ENCODE measurements at places on chromosomes 3 and 15. TPM values are rescaled to one million over a fixed set of nuclear protein-coding genes. Genes with fewer than 3 reads are reported as not detected.

DNA sequence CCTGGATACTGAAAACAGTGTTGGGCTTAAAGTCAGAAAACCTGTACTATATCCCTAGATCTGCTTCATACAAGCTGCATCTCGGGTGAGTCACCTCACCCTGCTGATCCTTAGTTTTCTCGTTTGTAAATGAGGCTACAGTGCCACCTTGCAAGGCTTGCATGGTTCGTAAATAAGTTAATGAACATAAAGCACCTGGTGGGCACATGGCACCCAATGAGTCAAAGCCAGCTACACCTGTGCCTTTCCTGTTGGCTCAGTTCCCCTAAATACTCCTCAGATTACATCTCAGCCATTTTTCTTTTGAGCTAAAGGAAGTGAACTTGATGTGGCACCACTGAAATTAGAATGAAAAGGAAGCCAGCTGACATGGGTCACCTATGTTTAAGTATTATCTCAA, 26.5 kb downstream of the RTP1 start:
- no peak for DNase-seq

DNA sequence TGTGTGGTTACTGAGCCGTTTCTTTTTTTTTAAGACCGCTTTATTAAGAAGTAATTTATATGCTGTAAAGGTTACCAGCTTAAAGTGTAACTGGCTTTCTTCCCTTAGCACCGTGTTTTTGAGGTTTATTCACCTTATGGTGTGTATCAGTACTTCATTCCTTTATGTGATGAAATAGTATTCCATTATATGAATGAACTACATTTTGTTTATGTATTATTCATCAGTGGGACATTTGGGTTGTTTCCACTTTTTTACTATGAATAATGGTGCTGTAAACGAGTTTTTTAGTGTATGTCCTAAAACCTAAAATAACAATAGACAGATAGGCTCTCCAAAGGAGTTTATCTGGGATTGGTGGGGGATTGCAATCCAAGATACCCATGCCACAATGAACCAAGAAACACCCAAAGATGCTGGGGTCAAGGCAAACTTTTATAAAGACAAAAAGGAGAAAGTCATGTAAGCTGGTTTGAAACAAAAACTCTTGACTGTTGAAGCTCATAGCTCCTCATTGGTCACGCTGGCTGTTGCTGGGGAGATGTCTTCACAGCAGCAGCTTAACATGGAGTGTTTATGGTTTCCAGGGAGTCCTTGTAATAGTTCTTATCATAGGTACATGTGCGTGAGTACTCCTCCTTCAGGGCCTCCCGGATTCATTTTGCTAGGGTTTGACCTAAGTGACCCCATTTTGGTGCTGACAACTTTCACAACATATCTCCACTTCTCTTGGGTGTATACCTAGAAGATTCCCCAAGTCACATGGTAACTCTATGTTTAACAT, 16.0 kb downstream of the TM2D3 start:
- no peak for DNase-seq

PLCH1 gene
- total RNA-seq: 0.50 TPM

DNA sequence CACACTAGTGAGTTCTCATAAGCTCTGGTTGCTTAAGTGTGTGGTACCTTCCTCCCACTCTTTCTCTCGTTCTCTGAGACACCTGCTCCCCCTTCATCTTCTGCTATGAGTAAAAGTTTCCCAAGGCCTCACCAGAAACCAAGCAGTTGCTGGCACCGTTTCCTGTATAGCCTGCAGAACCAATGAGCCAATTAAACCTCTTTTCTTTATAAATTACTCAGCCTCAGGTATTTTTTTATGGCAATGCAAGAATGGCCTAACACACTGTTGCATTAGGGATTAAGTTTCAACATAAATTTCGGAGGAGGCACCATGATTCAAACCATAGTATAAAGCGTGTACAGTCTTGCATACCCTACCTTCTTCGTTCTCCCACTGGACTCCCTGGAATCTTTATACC, 252.3 kb upstream of the CHRM5 start:
- no peak for DNase-seq

MESP1 gene
- total RNA-seq: 8.4 TPM

DNA sequence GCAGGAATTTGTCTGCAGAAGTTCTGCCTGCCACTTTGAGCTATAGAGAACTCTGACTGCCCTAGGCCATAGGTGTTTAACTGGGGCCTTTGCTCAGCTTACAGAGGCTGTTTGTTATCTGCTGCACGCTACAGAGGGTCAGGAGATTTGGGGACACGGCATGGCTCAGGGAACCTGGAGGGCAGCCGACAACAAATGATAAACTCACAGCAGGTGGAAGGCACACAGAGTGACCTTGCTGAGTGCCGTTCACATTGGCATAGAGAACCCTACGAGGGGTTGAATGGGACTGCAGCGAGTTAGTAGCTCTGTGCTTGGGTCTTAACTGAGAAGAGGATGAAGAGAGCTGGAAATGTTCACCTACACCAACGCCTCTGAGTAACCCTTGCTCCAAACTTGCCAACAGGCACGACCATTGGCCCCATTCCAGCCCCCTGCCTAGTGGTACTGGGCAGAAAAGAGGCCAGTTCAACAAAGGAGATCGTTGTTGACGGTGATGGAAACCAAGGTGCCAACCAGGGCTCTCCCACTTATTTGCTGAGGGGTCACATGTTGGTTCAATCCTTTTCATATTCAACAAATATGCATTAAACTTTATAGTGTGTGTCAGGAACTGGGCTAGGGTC, 301.1 kb downstream of the NTRK3 start:
- DNase-seq: no peak

DNA sequence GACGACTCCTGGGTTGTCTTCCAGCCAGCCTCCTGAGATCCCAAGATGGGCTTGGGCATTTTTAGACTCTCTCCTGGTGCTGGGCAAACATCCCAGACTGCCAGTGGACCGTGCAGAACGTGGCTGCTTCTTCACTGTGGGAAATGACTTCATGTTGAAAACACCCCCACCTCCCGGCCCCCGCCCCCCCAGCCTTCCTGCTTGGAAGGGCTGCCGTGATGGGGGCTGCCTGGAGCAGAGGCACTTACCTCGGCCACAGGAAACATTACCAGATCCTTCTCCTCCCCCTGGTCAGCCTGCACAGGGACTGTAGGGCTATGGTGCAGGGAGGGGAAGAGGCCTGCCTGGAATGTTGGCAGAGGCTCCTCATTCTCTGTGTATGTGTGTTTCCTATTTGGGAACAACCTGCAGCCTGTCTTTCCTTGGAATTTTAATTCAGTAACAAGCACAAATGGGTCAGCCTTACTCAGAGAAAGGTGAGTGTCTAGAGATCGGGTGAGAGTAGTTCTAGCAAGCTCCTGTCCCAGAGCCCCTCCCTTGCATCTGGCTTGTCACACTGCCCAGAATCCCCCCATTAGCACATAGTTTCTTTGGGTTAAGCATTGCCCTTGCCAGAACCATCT, 90.8 kb downstream of the ANP32A start:
- DNase-seq: peak; percentile 62

DNA sequence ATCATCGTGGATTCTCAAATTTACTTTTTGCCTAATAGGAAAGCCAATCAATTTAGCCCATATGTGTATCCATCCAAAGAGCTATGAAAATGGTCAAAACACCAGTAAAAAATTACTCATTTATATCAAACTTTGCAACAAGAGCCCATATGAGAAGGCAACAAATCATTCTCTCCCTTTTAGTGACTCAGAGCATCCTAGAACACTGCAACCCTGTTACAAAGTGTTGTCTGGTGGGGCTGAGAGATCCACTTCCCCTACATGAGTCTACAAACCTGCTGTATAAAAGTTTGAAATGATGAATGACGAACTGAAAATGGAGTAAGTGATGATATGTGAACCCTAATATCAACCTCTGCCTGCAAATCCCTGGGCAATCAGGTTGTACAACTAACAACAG, 23.3 kb downstream of the PDZRN3 start:
- no peak for DNase-seq

GRCh38 chr15:81880314-81880713, 165.5 kb downstream of the MEX3B start:
- no peak for DNase-seq

CCR3 gene
- not detected for total RNA-seq

DNA sequence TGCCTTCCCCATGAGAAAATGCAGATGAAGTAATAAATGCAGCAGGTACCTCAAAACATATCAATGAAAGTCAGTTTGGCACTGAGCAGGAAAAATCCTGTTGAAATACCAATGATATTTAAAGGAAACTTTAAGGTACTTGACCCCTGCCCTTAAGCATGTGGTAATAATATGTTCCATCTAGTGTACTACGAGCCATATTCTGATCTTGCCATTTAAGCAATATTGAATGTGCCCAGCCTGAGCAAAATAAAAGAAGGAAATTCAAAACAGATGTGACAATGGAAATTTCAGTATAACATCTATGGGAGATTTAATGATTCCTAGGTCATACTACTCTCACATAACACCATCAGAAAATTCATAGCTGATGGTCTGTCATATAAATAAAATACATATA, 191.8 kb upstream of the CGNL1 start:
- DNase-seq: no peak

BUB1B gene
- 1.7 TPM for total RNA-seq

DNA sequence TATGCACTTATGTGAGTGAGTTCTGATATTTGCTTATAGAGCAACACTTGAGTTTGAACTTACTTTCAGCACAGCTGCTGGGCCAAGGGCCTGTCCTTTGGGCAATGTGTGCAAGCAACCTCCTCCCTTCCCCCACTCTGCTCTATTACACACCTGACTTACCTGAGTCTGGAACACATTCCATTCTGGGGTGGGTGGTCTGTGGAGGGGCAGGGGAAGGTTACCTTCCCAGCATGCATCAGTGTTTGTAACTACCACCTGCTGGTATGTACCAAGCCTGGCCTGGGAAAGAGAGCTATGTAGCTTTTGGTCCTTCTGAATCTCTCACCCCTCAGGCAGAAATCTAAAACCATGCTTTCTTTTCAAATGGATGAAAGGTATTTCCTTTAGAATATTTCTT, 103.0 kb downstream of the ISL2 start:
- no peak for DNase-seq

DNA sequence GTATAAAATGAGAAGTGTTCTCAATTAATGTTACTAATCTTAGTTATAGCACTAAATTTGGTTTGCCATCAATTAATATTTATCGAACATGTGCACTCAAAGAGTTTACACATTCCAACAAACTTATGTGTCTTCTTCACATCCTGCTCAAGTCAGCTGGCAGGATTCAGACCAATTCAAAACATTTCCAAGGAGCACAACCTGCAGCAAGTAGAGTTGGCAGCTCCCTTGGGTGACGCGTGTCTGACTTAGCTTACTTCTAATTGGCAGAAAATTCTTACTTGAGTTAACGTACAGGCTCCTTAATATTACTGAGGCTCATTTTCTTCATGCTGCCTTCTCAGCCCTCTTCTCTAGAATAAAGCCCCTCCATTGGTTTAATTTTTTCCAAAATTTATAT, 110.4 kb upstream of the PFN2 start:
- DNase-seq: no peak

GRCh38 chr3:84136425-84136824, 822.4 kb upstream of the CADM2 start:
- DNase-seq: no peak

DNA sequence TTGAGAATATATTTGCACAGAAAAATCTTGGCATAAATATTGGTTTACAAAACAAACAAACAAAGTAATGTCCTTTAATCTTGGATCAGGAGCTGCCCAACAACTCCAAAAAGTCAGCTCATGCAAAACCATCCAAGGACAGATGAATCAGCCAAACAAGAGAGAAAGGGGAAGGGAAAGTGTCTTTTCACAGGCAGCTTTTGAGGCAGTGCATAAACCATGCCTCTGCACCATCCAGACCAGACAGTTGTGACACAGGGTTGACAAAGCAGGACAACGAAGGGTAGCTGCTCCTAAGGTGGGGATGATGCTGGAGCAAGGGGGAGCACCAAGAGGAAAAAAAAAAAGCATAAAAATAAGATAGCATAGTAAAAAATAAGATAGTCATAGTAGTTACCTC, 8.7 kb downstream of the CD86 start:
- no peak for DNase-seq

RPUSD3 gene
- total RNA-seq: 37.9 TPM

- DNase-seq: no peak
Measured at GRCh38 chr3:11346416-11346815, 74.2 kb downstream of the ATG7 start.

DNA sequence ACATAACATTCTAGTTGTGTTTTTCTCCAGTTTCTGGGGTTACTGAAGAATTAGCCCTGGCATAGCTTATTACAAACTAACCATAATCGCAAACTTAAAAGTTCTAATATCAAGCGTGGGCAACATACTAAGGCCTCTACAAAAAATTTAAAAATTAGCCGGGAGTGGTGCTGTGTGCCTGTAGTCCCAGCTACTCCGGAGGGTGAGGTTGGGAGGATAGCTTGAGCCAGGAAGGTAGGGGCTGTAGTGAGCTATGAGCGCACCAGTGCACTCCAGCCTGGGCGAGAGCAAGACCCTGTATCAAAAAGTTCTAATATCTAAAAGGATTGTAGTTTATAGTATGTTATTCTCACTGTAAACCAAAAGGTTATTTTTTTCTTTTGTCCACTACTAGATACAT, 1.1 kb downstream of the OIP5 start:
- DNase-seq: no peak

CLDN16 gene
- total RNA-seq: not detected

DNA sequence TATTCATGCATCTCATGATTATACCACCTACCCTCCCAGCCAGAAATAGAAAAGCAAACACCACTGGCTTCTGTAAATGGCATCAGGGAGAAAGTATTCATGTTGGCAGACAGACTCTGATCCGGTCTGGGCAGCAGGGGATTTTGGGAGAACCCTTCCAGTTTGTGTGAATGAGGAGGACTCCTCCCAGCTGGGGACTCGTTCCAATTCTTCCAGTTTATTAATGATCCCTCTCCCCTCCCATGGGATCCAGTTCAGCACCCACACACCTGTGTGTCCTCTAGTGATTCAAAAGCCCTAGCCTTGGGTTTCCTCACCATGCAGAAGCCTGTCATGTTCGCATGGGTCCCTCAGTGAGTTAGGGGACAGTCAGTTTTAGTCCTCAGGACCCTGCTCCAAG, 110.9 kb downstream of the IQSEC1 start:
- DNase-seq: no peak

ARNT2 gene
- 4.1 TPM for total RNA-seq

DNA sequence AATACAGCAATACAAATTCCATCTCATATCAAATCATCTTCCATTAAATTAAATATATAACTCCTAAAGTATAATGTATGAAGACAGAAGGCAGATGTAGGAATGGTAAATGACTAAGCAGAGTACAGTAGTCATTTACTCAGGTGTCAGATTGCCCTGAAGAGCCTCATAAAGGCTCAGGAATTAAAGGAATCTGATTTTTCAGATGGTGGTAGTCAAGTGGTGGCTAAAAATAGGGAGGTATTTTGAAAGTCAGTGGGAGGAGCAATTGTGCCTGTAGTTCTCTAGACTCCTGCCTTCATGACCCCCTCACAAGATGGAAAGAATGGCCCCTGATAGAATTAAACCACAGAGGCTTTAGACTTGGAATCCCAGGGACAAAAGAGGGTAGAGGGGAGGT, 142.7 kb upstream of the SYNPR start:
- DNase-seq: no peak

DNA sequence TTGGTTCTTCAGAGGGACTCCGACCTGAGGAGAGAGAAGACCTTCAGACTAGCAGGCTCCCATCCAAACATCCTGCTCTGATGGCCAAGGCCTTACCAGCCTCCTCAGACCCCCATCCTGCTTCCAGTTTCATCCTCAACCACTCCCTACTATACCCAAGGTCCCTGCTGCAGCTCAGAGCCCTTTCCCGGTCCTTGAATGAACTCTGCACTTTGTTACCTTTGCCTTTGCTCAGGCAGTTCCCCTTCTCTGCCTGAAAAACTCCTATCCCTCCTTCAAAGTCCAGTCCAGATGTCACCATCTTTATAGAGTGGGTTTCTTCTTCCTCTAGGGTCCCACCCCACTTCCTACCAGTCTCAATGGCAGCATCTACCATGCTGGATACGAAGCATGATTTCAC, 13.1 kb downstream of the EFCAB12 start:
- DNase-seq: no peak

All from left ventricle myocardium superior (tissue), 1 donor.